Panc1 (cell line): ENCODE measurements at places on chromosomes 16 and 17.

GRCh38 chr17:74443516-74444296, 11.8 kb downstream of the GPRC5C start:
- DNase-seq: no peak

DNA sequence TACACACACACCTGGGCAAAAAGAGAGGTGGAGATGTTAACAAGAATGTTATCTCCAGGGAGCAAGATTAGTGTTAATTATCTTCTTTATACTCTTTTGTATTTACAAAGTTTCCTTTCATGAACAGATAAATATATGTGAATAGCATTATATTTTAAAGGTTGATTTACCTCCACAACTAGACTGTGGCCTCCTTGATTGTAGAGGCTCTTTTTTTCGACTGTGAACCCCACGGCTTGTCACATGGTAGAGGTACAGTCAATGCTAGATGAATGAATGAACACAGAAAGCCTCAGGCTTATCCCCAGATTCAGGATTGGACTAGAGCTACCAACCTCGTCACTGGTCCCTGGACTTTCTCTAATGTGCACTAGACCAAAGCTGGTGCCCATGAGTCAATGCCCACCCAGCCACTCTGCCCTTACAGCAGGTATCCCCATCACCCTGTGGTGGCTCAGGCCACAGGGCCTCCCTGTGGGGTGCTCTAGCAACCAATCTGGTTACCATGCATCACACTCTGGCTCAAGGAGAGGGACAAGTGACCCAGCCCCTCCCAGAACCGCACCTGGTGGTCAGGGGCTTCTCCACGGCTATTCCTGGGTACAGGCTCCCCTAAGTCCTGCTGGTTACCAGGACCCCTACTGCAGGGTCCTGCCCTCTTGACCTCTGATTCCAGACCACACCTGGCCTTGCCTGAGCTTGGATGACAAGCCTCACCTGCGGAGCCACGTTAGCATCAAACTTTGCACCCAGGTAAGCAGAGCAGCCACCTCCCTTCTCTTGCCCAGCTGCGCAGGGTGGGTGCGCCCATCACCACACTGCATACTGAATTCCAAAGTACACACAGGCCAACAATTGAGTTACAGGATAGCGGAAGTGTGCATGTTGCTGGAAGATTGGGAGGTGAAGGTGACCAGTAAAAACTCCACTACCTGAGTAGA, 101.0 kb downstream of the CDYL2 start:
- DNase-seq: no peak

- no peak for DNase-seq
These were observed 27.1 kb downstream of the TMEM235 start for GRCh38 chr17:78258323-78259191.

GRCh38 chr17:73516431-73516830, 127.8 kb downstream of the SDK2 start:
- DNase-seq: no peak

DNA sequence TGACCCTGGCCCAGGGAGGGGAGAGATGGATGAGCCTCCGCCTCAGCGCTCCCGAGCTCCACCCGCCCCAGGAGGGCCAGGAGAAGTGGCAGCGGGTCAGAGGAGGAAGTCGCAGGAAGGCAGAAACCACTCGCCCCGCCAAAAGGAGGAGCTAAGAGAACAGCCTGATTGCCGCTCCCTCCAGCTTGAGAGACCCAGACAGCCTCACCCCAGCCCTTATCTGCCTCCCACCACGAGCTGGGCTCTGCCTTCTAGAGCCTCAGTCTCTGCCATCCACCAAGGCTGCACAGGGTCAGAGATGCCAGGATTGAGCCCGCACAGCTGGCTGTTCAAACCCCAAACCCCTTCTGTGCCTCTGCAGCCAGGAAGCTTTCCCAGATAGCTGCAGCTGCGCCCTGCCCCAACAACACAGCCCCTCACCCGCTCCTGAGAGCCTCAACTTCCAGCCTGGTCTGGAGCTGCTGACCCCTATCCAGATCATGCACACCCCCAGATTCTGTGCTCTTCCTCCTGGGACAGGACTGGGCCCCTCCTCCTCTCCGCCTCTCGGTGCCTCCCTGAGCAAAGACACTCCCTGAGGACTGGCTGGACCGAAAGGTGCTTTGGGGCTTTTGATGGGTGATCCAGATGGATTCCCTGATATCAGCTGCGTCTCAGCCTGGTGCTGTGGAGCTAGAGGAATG, 1.0 kb upstream of the ATP2A3 start:
- DNase-seq: no peak

DNA sequence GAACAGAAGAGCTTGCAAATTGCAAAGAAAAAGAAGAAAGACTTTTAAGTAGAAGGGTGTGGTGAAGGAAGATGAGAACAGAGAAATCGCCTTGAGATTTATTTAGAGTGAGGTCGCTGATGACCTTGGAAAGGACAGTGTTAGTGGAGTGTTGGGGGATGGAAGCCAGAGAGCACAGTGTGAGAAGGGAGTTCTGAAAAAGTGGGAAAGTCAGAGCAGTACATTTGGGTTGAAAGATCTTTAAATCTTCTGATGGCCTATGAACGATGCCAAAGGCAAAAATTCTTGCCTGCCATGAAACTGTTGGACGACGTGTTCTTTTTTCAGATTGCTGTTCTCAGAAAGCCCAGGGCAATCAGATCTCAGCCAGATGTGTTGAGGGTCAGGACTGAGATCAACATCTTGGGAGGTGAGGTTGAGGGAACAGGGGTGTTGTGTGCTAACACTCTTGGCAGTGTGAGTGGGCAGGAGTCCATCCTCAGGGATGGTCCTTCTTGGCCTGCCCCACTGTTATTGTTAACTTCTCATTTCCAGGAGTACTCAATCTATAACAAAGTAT, 330.1 kb downstream of the MAP2K6 start:
- DNase-seq: no peak

DNA sequence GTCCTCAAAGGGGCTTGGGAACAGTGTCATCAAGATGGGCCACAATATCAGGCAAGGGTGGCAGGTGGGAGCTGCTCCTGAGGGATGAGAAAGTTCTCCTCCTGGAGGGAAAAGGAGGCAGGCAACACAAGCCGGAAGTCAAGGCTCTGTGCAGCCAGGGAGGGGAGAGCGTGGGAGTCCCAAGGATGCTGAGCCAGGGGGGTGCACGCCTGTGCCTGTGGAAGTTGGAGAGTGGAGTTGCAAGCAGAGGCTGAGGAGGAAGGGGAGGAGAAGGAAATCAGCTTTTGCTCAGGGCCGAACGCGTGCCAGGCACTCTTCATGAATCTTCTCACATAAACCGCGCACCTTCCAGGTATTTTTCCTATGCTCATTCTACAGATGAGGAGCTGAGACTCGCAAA, 7.4 kb upstream of the SLC13A2 start:
- no peak for DNase-seq

DNA sequence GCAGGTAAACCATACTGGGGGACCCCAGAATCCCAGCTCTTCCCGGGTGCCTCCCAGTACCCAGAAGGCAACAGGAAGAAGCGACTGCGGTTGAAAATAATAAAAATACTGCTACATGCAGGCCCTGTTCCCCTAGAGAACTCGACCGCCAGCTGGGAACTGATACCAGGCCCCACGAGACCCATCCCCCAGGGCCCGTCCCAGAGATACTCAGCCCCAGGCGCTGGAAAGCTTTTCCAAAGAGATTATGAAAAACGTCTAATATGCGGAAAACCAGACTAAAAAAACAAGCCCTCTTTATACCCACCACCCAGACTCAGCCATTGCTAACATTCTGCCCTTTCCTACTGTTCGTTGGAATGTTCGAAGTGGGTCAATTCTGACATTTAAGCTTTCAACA, 12.9 kb upstream of the MEAK7 start:
- DNase-seq: no peak

GRCh38 chr17:1931844-1932579, 93.1 kb downstream of the RTN4RL1 start:
- no peak for DNase-seq
